Stimulated activated CD8-positive, alpha-beta memory T cell treated with anti-CD3 and anti-CD28 coated beads, Interleukin-15, amount 100 ng/mL, for 1 hour (primary cell): ENCODE measurements at places on chromosomes 1 and 21.

GRCh38 chr1:220149742-220150141 is 55.8 kb downstream of the IARS2 start:
- DNase-seq, result no peak

DNA sequence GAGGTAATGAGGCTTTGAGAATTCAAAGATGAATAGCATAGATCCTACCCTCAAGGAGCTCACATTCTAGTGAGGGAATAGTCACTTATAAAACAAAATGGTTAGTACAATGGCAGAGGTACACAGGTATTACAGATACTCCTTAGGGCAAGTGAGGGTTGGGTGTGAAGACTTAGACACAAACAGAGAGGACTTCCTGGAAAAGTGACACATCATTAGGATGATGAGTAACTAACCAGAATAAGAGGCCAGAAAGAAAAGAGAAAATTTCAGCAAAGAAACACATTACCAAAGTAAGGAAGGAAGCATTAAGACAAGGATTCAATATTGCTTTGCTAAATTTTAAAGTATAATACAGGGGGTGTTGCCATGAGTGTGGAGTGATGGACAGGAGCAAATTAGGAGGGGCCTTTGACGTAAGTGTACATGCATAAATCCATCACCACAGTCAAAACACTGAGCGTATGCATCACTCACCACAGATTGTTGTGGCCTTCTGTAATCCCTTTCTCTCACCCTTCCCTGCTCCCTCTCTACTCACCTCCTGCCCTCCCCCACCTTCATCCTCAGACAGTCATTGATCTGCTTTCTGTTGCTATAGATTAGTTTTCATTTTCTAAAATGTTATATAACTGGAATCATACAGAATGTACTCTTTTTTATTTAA is 7.9 kb downstream of the CD53 start:
- no peak for DNase-seq

DNA sequence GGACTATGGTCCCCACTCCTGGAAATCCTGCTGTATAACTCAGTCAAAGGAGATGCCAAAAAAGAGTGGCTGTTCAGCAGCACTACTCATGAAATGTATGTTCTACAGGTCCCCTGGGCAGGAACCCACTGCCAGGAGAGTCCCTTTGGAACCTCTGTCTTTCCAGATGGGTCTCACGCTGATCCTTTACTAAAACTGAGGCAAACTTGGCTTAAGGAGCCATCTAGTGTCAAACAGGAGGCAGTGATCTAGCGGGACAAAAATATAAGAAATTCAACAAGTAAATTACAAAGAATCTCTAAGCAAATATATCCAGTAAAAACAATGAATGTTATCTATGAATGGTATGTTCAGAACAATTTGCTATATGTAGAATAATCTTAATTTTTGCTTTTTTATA is 80.5 kb upstream of the PRMT6 start:
- no peak for DNase-seq

- DNase-seq, result no peak
Observed at GRCh38 chr1:54262244-54262643, 62.3 kb downstream of the MRPL37 start.

GRCh38 chr1:114000406-114000805 is 21.1 kb downstream of the OLFML3 start:
- DNase-seq, result no peak

DNA sequence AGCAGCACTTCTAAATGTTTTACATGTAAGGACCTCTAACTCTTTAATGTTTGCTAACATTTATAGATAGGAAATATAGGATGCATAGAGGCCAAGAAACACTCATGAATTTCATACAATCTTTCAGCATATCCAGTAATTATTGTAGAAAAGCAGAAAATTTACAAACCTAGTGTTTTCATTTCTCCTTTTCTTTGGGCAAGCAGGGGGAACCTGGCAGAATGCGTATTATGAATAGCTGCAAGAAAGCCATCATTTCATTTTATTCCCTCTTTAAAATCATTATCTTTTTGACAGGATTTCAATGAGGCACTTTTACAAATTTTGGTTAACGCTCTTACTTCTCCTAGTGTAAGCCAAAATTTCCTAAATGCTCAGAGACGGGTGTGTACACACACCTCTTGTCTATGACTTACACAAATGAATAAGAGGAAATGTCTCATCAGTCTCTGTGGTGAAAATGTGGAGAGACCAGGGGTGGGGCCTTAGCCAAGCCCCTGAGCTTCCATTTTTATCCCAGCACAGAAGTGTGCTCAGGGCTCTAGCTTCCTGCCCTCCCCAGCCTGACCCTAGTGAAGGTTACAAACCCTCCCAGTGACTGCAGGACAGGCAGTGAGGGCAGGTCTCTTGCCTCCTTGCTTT is 91.6 kb downstream of the LRRC8C start:
- no peak for DNase-seq

GRCh38 chr1:100912019-100912418 is 16.1 kb downstream of the SLC30A7 start:
- DNase-seq, result no peak

- no peak for DNase-seq
Observed at GRCh38 chr1:206702260-206702659, 17.6 kb downstream of the MAPKAPK2 start.

DNA sequence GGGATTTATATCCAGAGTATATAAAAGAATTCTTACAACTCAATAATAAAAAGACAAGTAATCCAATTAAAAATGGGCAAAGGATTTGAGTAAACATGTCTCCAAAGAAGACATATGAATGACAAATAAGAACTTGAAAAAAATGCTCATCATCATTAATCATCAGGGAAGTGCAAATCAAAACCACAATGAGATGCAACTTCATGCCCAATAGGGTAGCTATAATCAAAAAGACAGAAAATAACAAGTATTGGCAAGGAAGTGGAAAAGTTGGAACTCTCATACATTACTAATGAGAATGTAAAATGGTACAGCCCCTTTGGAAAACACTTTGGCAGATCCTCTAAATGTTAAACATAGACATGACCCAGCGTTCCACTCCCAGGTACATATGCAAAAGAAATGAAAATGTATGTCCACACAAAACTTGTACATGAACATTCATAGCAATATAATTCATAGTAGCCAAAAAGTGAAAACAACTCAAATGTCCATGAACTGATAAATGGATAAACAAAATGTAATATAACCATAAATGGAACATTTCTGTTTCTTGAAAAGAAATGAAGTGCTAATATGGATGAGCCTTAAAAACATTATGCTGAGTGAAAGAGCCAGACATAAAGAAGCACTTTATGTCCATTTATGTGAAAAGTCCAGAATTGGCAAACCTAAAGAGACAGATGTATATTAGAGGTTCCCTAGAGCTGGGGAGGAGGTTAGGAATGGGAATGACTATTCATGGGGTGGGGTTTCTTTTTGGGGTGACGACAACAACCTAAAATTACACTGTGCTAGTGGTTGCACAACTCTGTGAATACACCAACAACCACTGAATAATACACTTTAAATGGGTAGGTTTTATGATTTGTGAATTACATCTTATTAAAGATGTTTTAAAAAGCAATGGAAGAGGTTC is 259.7 kb downstream of the RHOU start:
- no peak for DNase-seq

DNA sequence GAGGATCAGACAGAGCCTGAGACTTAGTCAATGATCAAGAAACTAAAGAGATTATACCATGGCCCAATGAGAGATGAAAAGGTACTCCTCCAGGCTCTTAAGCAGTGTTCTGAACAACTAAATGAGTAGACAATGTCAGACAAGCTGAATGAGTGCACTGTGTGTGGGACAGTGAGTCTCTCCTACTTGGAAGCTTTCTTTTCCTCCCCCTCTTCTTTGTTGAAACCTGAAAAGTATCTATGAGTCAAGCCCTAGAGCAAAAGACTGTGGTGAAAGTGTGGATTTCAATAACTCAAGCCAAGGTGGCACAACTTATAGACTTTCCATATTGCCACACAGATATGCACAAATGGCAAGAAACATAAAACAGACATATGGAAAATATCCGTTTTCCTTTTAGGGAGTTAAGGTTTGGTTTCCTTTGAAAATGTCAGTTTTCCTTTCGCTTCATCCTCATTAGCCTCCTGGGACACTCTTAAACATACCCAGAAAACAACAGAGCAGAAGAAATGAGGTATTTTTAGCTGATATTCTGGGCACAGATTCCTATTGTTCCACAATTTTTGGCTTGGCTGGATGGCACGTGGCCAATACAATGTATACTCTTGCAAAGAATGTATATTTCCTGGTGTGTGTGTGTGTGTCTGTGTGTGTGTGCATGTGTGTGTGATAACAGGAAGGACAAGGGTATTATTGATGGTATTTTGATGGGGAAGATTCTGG is 96.6 kb downstream of the LMX1A start:
- DNase-seq, result no peak

DNA sequence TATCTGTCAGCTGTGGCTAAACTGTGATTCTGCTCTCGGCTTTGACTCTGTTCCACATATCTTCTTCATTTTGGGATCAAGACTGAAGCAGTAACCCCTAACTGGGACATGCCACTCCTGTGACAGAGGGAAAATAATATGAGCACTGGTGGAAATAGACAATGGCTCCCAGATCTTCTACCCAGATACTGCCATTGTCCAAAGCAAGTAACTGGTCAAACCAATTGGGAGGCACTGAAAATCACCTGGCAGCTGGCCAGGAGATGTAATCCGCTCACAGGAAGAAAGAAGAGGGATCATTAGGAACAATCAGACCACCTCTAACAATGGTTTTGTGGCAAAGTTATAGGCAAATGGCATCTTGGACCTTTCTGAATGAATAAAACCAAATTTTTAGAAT is 10.7 kb downstream of the SNX7 start:
- DNase-seq, result no peak

- DNase-seq, result no peak
Observed at GRCh38 chr1:217982331-217983050, 302.6 kb upstream of the RRP15 start.

DNA sequence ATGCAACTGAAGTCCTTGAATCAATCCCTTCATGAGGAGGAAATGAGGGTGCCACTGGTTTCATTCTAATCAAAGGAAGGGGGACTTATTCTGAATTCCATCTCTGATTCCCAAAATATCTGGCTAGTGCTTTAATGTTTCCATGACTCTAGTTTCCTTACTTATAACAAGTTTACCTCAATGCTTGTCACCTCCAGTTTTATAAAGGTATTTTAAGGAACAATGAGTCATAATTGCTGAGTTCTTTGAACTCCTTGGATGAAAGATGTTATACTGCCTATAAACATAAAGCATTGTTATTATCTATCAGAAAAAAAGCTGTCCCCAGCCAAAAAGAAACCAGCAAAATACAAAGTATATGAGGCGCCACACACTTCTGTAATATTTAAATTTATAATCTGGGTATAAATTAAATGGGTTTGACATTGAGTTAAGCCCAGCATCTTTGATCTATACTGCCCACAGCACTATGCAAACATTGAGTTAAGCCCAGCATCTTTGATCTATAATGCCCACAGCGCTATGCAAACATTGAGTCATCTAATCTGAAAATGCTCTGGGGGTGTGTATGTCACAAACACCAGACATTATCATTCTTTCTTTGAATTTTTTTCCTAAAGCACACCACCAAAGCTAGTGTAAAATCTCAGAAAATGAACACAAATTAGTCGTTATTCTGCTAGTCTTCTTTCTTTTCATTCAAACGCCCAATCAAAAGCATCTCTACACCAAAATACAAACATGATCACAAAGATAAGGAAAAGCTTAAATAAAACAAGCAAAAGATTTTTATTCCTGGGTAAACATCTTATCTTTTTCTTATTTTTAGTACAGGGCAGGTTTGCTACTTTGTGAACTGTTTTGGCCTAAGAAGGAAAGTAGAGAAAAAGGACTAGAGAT is 11.5 kb upstream of the CXADR start:
- DNase-seq, result no peak

GRCh38 chr1:94115254-94115899 is 5.6 kb downstream of the ABCA4 start:
- no peak for DNase-seq

- DNase-seq, result no peak
Observed at GRCh38 chr1:158916085-158916484, 15.3 kb upstream of the PYHIN1 start.

GRCh38 chr1:147574401-147574800 is 33.1 kb downstream of the BCL9 start:
- DNase-seq, result no peak

DNA sequence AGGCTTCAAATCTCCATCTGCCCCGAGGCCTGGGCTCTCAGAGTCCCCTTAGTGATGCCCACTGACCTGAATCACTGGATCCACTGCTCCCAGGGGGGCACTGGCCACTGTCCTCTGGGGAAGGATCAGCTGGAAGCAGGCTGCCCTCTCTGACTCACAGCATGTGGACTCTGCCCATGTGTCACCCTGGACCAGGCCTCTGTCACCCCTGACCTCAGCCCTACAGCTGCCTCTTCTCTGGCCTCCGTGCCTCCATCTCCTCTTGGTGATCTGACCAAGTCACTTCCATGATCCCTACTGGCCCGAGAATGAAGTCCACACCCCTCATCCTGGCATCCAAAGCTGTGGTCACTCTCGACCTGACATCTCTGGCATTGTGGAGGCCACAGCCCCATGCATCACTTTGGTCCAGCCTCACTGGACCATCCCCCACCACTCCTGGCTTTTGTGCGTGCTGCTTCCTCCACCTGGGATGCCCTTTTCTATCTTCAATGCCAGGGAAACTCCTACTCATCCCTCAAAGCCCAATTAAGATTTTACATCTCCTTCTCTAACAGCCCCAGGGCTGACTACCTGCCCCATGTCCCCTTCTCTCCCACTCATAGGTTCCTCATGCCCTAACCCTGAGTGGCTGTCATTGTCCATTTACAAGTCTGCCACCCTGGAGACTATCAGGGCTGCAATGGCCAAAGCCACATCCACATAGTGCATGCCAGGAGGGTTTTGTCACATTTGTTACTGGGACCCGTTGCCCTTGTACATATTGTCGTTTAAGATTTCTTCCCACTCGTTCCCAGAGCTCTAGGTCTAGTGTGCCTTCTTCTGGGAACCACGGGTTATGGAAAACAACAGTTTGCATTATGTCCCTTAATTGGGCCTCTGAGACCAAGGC is 685.0 kb downstream of the MATN1 start:
- no peak for DNase-seq

DNA sequence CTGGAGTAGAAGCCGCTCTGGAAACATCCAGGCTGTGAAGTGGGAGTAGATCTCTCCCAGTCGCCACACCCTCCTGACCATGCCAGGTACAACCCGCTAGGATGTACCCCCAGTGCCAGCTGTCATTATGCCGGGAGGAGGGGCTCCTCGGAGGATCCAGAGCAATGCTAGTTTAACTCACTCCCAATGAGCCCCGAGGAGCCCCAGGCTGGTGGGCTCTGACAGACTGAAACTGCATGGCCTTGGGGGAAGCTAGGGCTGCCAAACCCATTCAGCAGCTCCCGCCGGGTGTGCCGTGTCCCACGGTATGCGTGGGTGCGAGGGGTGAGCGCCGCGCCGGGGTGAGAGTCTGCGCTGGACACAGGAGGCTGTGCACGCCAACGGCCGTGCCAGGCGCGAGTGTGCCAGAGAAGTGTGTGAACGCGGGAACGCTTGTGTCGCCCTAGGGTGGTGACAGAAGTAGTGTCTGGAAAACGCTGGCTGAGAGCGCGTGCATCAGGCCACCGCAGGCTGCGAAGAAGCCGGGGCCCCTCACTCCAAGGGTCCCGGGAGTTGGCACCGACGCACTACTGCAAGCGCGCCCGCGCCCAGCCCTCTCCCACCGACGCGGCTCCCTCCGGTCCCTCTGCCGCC is 177.1 kb upstream of the EDN2 start:
- DNase-seq, result no peak

GRCh38 chr1:191648939-191649338 is 509.3 kb upstream of the RGS18 start:
- DNase-seq, result no peak

GRCh38 chr1:30988045-30988444 is 77.5 kb downstream of the PUM1 start:
- DNase-seq, result no peak
